Subcutaneous adipose tissue (tissue), 4 donors: ENCODE measurements at places on chromosomes 16 and 17. TPM values are rescaled to one million over a fixed set of nuclear protein-coding genes. Genes with fewer than 3 reads are reported as not detected.

Gene ALOX15
- not detected for total RNA-seq

Gene CRISPLD2
- total RNA-seq, result 66.0 TPM

Gene PRR35
- not detected for total RNA-seq

Gene PLLP
- total RNA-seq, result 3.0 TPM

Gene C17orf50
- total RNA-seq, result not detected

Gene ABCA6
- 351 TPM for total RNA-seq

Gene AOC2
- 4.1 TPM for total RNA-seq

Gene KCNJ16
- total RNA-seq, result 0.49 TPM

Gene FAM20A
- total RNA-seq, result 17.0 TPM

Gene CLEC19A
- not detected for total RNA-seq

Gene TPSD1
- 12.8 TPM for total RNA-seq

Gene ABCC3
- total RNA-seq, result 17.6 TPM

Gene GAST
- not detected for total RNA-seq

Gene GPR179
- not detected for total RNA-seq

Gene P2RX5
- total RNA-seq, result 0.68 TPM

Gene TLCD3B
- total RNA-seq, result not detected

Gene CARD14
- total RNA-seq, result not detected

Gene CCL8
- 0.85 TPM for total RNA-seq

Gene IRX5
- 0.65 TPM for total RNA-seq

Gene CDC42EP4
- 63.0 TPM for total RNA-seq

Gene TBX21
- total RNA-seq, result 4.1 TPM

Gene GPRC5C
- total RNA-seq, result 8.0 TPM

Gene VPS9D1
- total RNA-seq, result 2.9 TPM

Gene PRR29
- total RNA-seq, result 0.57 TPM

Gene PDILT
- not detected for total RNA-seq
